ENCODE measurements at places on chromosomes 16 and 17.

DNA sequence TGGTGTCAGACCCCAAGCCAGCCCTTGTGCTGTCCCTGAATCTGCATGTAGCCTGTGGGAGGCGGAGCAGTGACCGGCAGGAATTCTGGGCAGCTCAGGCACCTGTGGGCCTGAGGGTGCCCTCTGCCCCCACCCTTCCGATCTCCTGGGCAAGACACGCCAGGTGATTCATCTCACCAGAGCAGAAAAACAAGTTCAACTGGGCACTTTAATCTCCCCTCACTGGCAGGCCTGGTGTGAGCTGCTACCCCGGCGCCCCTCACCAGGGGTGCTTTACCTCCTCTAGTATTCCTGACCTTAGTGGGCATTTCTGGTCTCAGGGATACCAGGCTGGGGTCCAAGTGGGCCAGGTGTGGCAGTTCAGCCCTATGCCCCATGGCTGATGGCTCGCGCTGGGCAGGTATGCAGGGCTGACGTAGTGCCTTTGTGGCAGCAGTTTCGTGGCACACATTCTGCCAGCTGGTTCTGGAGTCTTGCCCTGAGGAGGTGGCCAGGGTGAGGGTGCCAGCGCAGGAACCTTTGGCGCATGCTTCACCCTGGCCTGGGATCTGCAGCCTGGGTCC is 6.0 kb downstream of the ERBB2 start:
- no peak for DNase-seq

DNA sequence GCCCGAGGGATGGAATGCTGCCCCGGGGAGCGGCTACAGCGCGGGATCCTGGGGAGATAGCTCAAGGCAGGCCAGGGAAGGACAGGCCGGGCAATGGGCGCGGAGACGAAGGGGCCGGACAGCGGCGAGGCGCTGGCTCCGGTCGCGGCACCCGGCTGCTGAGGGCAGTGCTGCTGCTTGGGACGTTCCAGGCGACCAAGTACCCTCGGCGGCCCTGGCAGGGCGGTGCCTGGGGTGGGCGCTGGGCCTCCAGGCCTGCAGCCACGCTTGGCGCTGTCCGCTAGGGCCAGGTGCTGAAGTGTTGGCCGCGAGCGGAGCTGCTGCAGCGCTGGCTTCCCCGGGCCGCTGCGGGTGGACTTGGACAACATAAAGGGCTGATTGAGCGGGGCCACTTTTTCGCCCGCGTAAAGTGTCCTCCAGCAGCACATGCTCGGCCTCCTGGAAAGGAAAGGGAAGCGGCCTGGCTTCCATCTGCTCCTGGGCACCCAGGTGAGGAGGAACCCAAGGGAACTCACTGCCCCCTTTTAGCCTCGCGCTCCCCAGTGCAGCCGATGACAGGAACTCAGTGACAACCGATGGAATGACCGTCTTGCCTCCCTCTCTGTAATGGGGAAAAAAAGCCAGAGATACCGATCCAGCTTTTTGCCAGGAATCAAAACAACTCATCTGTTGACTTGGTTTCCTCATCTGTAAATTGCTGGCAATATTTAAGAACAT is 23.7 kb downstream of the CLEC3A start:
- no peak for DNase-seq

GRCh38 chr17:12097326-12097725 is 76.6 kb downstream of the MAP2K4 start:
- DNase-seq = no peak

- DNase-seq = no peak
These were observed 94.1 kb downstream of the SLC39A11 start for GRCh38 chr17:72998343-72998742.

DNA sequence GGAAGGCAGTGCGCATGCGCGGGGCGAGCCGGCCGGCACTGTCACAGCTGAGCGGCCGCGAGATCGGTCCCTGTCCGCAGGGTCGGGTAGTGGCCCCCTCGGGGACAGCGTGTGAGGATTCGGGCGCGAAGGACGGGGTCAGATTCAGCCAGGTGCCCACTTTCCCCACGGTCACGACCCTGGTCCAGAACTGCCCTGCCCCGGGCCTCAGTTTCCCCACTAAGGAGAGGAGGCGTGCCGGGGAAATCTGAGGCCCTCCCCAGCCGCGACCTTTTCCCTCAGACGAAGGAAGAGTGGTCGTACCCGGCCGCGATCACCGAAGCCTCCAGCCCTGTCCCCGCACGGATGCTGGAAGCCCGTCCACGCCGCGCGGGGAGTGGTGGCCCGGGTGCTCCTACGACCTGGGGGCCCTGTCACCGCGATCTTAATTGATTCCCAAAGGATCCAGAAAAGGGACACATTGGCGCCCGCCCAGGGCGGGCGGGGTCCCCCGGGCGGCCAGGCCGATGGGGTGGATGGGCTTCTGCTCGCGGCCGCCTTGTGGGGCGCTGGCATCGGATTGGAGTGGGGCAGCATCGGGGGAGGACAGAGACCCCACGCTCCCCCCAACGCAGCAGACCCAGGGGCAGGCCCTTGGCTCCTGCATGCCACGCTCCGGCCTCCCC is 57.7 kb downstream of the SRL start:
- DNase-seq = no peak

GRCh38 chr16:11727796-11728543 is 14.7 kb downstream of the TXNDC11 start:
- no peak for DNase-seq

DNA sequence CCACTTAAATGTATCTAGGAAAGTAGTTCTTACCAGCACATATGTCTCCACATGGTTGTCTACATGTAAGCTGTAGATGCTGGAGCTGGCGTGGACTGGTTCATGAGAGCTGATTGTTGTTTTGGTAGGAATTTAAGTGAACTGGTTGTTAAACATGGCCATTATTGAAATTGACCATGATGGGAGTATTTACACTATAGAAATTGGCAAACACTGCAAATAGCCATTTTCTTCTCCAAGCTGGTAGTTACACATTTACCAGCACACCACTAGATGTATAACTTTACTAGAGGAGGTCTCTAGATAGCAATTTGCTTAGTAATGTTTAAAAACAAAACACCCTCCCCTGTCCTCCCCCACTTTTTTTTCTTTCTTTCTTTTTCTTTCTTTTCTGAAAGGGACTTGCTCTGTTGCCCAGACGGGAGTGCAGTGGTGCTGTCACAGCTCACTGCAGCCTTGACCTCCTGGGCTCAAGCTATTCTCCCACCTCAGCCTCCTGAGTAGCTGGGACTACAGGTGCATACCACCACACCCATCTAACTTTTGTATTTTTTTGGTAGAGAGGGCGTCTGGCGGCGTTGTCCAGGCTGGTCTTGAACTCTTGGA is 24.2 kb downstream of the IGSF6 start:
- no peak for DNase-seq

DNA sequence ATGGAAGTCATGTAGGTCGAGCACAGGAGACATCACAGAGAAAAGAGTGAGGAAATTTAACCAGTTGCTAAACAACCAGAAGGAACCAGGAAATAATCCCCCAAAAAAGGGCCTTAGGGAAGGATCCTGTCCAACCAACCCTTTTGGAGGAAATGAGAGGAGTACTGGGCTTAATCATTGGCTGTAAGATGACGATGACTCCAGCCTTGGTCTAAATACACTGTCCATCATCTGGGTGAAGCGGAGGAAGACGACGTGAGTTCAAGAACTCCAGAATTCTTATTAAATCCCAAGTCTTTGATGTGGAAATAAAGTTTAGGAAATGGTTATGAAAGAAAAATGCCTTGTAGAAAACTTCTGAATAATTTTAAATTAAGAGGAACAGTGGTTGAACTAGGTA is 11.5 kb upstream of the ALOX15 start:
- DNase-seq = no peak

DNA sequence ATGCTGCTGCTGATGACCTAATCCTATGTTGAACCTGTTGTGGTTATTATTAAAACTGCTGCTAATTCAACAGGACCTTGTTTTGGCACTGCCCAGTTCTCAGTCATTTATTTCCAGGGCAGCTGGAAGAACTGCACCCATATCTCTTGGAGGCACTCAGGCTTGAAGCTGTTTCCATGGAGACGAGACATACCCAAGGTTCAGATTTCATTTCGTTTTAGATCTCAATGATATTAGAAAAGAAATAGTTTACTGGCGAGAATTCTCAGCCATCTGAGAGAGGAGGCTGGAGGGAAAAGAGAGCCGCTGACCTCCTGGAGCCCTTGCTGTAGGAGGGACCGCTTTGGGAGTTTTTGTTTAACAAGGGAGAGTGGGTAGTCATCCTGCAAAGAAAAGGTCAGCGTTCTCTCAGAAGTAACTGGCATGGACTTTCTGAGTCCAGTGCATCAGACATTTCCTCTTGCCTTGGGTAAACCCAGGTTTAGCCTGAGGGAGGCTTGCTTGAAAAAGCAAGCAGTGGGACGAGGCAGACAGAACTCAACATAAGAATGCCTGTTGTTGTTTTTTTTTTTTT is 75.4 kb downstream of the YPEL2 start:
- no peak for DNase-seq

- no peak for DNase-seq
These were observed at the start of gene KCNG4 for GRCh38 chr16:84239909-84240308. Gene KCNG4, minus strand, starts transcription at chr16:84240012. Its CDS starts 2,527 bp downstream, at chr16:84237485.

DNA sequence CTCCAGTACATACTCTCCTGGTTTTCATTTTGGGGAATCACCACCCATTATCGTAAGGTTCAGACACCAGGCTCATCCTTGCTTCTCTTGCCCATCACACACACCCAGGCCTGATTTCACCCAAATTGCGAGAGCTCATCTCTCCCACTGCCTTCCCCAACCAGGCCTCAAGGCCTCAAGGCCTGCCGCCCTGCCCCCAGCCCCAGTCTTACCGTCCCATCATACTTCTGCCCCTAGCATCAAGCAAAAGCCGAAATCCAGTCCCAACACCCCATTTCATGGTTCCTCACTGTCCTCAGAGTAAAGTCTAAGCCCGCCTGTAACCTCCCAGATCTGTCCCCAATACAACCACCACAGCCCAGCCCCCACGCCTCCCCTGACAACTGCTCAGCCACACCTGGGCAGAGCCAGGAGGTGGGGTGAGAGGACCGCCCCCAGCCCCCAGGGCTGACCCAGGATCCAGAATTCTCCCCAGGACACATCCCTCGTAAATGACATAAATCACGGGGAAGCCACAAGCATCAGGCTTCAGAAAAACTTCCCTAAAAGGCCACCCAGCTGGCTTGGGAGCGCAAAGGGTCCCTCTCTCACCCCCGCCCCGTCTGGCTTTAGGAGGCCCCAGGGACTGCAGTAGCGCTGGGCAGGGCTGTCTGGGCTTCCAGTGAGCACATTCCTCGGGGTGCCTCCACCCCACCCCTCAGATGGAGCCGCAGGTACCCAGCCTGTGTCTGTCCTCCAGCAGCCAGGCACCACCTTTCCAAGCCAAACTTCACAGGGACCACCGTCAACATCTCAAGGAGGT is 9.6 kb upstream of the P2RX1 start:
- DNase-seq = no peak

GRCh38 chr17:82180776-82181528 is 31.7 kb downstream of the CCDC57 start:
- DNase-seq = no peak

- no peak for DNase-seq
These were observed 273.8 kb downstream of the MRTFB start for GRCh38 chr16:14344945-14345344.

- no peak for DNase-seq
These were observed 39.1 kb upstream of the CDC42EP4 start for GRCh38 chr17:73350864-73351263.

DNA sequence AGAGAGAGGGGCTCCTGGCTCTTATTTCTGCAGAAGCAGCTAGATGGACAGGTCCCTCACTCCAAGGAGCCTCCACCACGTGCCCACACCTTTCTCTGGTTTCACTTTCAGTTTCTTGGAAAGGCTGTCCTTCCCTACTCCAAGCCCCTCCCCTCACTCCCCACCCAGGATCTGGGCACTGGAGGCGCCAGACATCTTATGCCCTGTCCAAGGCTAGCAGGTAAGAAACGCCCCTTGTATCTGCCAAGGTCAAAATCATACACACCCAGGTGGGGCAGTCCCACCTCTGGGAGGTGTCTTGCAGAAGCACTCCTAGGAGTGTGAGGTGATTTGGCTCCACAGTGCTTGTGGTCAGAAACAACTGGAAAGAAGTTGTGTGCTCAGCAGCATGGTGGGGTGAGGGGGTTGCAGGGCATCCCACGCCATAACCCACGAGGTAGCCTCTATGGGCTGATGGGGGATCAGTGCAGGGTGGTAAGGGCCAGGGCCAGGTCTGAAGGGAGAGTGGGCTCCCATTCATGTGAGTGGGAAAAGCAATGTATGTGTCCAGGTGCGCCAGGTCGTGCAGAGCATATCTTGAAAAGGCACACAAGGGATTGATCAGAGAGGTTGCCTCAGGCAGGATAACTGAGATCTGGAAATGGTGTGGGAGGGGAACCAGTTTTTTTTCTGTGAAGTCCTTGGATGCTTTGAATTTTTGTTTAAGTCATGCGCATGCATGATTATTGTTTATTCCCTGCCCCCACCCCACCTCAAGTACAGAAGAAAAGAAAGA is 31.8 kb upstream of the PRM1 start:
- DNase-seq = no peak

DNA sequence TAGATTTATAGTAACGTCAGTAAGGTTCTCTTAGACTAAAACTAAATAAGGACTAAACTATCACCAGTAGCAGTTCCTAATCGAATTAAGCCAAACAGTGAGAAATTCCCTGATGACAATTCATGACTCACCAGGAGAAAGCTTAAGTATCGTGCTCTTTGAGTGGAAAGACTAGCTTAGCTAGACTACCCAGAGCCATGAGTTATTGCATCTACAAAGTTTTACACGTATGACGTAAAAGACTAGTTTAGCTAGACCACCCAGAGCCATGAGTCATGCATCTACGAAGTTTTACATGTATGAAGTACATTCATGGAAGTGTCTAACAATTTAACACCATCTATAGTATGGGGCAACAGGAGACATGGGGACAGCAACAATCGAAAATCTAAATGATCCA is 36.6 kb downstream of the UBE2G1 start:
- DNase-seq = no peak

DNA sequence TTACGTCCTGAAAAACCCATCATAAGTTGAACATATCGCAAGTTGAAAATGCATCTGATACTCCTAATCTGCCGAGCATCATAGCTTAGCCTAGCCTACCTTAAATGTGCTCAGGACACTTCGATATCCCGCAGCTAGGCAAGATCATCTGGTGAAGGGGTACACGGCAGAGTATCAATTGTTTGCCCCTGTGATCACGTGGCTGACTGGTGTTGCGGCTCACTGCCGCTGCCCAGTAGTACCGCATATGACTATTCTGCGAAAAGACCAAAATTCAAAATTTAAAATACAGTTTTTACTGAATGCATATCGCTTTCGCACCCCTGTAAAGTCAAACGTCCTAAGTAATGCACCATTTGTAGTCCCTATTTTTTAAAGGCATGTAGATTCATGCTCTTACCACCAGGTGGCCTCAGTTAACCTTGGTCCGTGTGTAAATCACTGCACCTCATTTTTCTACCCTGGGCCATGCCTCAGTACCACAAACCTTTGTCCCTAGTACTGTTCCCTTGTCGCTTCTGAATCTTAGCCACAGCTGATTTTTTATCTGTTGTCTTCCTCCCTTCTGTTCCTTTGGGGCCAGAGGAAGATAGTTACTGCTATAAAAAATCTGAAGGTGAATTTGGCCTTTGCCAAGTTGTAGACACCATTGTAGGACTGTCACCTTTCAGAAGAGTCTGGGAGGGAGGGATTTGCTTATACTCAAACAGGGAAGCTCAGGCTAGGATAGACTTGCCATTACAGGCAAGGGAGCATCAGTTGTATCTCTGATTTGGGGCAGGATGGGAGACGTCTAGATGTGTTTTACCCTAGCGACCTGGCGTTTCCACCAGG is 34.4 kb downstream of the WWP2 start:
- DNase-seq = peak; percentile 12
